ENCODE measurements at places on chromosomes 2 and 18. TPM values are rescaled to one million over a fixed set of nuclear protein-coding genes. Genes with fewer than 3 reads are reported as not detected.

IL1RN gene
- 1.5 TPM for total RNA-seq

- DNase-seq: peak; percentile 63
Measured at GRCh38 chr2:238947920-238948710, 100.2 kb downstream of the TWIST2 start.

PLGLB1 gene
- 0.41 TPM for total RNA-seq

PIEZO2 gene
- 1.7 TPM for total RNA-seq

DSC3 gene
- 1.0 TPM for total RNA-seq

DNA sequence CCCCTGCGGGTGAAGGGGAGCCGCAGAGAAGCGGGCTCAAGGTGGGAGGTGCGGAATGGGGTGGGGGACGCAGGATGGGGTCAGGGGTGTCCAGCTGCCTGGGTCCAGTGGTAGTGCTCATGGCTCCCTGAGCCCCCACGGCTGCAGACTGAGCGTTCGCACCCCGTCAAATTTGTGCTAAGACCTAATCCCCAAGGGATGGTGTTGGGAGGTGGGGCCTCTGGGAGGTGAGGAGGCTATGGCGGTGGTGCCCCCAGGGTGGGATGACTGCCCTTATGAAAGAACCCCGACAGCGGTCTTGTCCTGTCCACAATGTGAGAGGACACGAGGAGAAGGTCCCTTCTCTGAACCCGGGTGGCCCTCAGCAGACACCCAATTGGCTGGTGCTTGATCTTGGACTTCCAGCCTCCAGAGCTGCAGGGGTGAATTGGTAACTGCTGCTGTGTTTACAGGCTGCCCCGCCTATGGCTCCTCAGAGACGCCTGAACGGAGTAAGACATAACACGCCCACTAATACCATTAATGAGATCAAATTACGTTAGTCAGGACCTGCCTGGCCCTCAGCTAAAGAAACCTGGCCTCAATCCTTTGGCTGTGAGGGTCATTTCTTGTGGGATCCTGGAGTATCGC is 42.6 kb downstream of the PXDN start:
- no peak for DNase-seq

- no peak for DNase-seq
Measured at GRCh38 chr2:150491943-150492342, 4.5 kb upstream of the RND3 start.

DNA sequence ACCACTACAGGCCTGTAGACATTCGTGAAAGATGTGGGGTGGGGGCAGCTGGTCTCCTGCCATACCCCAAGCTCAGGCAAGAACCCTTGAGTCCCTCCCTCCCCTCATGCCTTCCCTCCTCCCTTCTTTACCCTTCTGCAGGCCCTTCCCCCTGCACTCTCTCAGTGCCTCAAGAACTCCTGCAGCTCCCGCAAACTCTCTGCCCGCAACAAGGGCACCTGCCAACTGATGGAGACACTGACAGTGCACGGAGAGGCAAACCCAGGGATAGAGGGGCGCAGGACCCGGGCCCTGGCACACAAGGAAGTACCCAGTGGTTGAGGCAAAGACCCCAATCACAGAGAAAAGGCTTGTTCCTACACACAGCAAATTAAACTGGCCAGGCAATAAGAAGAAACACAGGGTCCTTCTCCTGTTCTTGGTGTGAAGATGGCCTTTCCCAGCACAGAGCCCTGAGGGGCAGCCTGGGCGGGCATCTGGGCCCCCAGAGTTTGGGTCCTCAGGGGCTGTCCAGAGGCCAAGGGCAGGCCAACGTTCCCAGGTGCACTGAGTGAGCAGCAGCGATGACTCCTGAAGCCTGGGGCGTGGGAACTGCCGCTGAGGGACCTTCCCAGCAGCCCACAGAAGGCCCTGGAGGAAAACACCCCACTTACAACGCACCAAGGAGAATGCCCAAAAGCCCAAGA is 1.6 kb downstream of the TEKT4 start:
- DNase-seq: no peak

FLACC1 gene
- total RNA-seq: 4.9 TPM

- no peak for DNase-seq
Measured at GRCh38 chr18:69230204-69230603, 170.5 kb upstream of the DOK6 start.

DNA sequence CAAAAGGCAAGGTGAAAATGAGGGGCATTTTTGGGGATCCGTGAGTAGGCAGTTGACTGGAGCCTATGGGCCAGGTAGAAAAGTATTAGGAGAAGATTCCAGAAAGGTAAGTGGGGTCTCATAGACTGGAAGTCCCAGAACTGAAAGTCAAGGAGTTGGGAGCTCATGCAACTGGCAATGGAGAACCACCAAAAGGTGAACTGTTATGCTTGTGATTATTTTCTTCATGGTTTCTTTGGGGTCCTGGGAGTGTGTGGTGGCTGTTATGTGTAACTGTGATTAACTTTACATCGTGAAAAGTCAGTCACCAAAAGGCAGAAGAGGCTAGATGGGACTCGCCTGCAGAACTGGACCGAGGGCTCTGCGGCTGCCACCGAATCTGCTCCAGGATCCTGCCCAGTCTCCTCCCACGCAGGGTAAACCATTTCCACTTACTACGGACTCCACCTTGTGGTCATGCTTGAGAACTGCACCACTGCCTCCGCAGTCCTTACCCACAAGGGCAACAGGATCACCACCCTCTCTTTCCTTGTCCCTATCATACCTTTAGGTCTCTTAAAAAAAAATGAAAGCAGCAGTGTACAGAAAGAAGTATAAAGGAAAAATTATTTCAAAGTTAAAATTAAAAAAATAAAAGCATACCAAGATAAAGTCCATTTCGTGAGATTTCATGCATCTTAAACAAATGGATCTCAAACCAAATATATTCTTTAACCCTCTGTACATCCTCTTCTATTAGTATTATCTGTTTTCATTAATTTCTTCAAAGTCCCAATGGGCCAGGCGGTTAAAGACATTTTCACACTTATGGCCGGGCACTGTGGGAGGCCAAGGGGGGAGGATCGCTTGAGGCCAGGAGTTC is 15.6 kb upstream of the CEP68 start:
- DNase-seq: peak; percentile 86

GRCh38 chr2:15127876-15128275 is 433.3 kb downstream of the NBAS start:
- DNase-seq: no peak

SATB2 gene
- 2.2 TPM for total RNA-seq

GBX2 gene
- total RNA-seq: not detected

DNA sequence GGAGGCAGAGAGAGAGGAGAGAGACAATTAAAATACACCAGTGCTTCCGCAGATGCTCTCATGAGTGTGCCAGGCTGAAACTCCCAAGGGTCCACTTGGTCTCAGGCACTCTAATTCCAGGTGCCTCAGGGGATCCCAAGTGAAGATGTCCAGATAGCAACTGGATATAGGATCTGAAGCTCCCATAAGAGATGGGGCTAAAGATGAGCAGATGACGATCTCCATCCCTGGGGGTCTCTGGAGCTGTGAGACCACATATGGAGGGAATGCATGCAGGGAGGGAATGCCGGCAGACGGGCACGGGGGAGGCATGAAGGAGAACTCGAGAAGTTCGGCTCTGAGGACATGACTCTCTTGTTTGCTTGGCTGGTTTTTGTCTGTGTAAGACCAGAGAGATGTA is 223.7 kb upstream of the RAB6C start:
- DNase-seq: no peak

DNA sequence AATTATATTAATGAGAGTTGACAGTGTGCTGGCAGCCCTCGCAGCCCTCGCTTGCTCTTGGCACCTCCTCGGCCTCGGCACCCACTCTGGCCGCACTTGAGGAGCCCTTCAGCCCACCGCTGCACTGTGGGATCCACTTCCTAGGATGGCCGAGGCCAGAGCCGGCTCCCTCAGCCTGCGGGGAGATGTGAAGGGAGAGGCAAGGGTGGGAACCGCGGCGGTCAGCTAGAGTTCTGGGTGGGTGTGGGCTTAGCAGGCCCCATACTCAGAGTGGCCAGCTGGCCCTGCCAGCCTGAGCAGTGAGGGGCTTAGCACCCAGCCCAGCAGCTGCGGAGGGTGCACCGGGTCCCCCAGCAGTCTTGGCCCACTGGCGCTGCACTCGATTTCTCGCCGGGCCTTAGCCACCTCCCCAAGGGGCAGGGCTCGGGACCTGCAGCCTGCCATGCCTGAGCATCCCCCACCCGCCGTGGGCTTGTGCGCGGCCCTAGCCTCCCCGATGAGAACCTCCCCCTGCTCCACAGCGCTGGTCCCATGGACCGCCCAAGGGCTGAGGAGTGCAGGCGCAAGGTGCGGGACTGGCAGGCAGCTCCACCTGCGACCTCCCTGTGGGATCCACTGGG is 68.2 kb upstream of the LRRTM4 start:
- no peak for DNase-seq

- DNase-seq: no peak
Measured at GRCh38 chr2:23900541-23901322, 26.2 kb downstream of the ATAD2B start.

GPR75 gene
- total RNA-seq: 1.6 TPM

DNA sequence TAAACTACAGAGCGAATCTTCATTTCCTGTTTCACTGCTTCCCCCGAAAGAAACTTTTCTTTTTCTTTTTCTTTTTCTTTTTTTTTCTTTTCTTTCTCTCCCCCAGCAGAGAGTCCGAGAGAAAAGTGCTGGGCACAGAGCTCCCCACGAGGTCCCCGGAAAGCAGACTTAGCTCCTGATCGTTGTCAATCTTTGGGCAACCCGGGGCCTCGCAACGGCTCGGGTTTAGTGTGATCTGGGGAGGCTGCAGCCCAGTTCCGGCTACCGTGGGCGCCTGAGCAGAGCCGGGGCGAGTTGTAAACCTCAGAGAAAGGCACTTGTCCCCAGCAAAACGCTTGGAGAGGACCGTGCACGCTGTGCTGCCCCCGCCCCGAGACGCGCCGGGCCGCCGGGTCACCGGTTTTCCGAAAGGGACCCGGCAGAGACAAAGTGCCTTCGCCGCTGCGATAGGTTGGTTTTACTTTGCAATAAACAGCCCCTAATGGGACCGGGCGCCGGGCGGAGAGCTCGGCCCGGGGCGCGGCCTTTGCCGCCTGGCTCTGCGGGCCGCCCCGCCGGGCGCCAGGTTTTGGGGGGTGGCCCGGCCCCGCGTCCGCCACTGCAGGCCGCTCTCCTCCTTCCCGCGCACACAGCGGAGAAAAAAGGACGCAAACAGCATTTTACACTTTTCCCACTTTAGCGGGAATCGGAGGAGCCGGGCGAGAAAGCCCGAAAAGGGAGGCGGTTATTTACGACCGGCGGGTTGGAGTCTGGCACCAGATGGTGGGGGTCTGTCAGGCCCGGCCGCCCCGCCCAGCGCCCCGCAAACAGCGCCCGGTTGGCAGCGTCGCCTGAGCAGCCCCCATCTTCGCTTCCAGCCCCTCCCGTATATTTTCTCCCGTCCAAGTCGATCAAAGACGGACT is 136.0 kb downstream of the INSIG2 start:
- DNase-seq: peak; percentile 25

DNA sequence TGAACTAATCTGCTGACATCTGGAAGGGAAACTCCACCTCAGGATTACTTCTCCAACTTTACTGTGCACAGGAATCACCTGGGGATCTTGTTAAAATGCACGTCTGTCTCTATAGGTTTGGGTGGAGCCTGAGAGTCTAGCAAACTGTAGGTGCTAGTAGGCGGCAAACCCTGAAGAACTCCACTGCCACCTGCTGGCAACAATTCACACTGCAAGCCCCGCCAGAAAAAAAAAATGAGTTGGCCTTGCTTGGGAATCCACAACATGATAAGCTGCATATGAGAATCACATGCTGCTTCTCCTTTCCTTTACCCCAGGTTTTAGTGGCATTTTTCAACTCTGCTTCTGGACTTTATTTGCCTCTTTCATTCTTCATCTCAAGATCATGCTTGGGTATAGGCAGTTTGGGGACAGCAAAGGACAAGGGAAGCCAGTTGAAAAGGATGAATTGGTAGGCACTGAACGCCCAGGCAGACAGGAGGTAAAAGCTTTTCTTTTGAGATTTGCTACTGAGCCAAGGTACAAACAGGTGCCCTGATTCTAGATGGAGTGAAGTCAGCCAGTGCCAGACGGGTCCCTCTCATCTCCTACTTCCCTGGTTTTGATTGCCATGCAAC is 88.8 kb downstream of the VIT start:
- peak; percentile 48 for DNase-seq

- no peak for DNase-seq
Measured at GRCh38 chr2:232577841-232578240, 27.4 kb downstream of the EIF4E2 start.

STK17B gene
- total RNA-seq: 11.2 TPM

DNA sequence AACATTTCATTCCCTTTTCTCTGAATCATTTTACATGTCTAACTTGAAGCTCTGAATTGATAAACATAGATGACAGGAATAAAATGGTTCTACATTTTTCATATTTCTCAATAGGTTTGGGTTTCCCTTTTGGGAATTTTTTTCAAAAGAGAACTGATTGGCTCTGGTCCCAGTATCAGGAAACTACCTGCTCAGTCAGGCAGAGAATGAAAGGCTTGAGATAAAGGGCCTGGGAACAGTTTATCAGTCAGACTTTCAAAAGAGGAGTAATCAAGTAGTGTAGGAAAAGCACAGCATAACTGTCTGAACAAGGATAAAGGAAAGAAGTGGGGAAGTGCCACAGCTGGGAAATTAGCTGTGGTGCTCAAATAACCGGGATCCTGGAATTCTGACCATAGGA is 28.3 kb upstream of the CCL20 start:
- no peak for DNase-seq

- DNase-seq: no peak
Measured at GRCh38 chr2:135812907-135813511, 24.0 kb downstream of the LCT start.

EFEMP1 gene
- 171 TPM for total RNA-seq

DNA sequence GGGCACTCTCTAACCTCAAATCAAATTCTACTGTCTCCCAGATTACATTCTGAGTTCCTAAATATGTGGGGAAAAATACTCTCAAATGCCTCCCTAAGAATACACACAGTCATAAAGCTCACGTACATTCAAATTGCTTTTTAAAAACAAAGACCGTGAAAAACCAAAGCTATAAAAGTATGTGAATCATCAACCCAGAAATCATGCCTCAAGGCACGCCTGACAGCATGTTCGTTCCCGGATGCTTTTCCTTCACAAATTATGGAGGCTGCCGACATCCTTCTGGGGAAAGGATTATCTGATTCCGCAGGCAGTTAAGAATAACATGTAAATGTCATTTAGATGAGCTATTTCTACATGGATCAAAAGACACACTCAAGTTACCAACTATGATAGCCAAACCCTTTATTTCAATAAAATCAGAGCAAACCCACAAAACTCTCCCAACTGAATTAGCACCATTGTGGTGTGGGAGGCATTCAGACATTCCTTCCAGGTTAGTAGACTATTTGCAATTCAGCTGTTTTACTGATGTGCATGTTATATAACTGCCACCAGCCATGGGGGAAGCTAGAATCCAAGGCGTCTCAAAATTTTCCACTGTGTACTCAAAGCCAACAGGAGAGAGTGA is 398.2 kb upstream of the TRIB2 start:
- DNase-seq: no peak

DSG4 gene
- total RNA-seq: not detected

- no peak for DNase-seq
Measured at GRCh38 chr2:162731917-162732804, 106.4 kb downstream of the KCNH7 start.

XPO1 gene
- 70.9 TPM for total RNA-seq
